ENCODE measurements at places on chromosomes 2 and 18.

- no peak for DNase-seq
These were observed 33.1 kb upstream of the PDIA6 start for GRCh38 chr2:10845640-10846039.

- DNase-seq, result no peak
These were observed 482.5 kb downstream of the STK39 start for GRCh38 chr2:167764772-167765341.

- DNase-seq, result no peak
These were observed 48.3 kb upstream of the STK17B start for GRCh38 chr2:196219671-196220070.

GRCh38 chr18:49920731-49921130 lies 107.4 kb upstream of the ACAA2 start:
- DNase-seq, result no peak

DNA sequence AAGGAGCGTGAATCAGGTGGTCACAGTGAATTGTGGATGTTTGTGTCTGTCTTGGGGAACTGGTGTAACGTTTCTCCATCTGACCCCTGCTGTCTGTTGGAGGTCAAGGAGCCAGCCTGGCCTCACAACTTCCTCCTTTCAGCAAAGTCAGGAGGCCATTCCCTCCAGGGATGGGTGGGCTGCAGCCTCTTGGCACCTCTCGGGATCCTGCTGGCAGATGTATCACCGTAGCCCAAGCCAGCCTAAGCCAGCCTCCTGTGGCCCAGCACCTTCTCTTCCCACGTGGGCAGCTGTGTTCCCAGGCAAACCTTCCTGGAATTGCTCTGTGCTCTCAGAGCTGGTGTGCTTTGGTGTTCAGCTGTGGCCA lies 30.5 kb downstream of the HPCAL1 start:
- no peak for DNase-seq

- no peak for DNase-seq
These were observed 136.4 kb downstream of the SCG2 start for GRCh38 chr2:223465793-223466192.

DNA sequence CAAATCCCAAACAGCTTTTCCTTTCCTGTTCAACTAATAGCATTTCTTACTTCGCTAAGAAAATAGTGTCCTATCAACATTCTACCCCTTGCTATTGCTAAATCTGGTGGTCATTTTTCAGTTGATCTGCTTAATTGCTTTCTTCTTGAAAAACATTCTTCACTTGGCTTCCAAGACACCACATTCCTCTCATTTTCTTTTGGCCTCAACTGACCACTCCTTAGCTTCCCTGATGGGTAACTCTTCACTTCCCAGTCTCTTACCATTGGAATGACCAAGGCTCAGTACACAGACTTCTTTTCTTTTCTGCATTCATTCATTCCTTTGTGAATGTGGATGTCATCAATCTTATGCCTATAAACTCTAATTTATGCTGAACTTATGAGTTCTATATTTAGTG lies 230.8 kb upstream of the CDH2 start:
- no peak for DNase-seq

DNA sequence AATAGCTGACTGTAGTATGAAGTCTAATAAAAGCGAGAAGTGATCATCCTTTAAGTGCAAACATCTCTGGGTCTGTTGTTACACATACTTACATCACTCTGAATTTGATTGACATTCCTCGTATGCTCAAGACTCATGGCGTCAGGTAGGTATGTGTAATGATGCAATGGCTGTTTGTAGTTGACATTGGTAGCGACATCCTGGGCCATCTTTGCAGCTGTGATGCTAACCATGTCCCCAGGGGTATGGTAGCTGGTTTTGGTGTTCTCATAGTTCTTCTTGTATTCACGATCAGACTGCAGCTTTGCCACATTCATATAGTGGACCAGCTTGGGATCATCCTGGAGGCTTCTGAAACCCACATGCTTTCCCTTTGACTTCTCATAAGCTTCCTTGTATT lies 62.0 kb downstream of the NEB start:
- no peak for DNase-seq

DNA sequence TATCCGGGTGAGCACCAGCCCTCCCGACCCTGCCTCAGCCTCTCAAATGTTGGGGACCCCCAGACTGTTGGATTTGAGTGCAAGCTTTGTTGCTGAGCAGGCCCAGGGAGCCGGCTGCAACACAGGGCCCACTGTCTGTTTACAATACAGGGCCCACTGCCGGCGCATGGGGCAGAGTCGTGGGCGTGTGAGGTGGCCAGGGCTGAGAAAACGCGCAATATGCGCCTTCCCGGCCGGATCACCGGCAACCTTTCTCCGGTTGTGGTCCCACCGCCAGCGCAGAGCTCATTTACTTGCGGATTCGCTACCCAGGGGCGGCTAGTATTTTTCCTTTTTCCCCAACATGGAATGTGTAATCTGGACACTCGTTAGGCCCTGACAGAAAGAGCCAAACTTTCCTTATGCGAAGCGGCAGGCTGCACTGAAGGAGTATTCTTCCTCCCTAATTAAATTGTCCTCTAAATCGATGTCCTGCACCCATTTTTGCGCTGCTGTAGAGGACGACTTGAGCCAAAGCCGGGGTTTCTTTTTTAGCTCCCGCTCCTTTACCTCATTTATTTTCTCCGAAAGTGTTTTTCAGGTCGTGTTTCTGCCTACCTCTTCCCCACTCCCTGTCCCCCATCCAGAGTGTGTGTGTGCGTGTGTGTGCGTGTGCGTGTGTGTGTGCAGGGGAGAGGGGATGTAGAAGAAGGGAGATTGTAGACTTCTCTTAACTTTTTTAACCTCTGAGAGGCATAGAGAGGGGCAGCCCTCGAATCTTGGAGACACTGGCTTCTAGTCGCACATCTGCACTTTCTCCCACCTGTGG lies 2.7 kb downstream of the OTX1 start:
- DNase-seq, result no peak

DNA sequence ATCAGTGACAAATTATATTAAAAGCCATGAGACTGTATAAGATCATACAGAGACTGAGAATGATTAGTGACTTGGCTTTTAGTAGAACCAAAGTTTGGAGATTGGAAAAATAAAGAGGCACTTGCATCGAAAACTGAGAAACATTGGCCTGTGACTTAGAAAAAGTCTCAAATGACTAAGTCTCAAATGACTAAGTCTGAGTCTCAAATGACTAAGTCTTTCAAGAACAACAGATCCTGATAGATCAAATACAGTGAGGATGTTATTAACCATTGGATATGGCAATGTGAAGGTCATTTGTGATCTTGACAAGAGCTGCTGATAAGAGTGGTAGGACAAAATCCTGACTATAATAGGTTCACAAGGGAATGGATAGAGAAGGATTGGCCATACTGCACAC lies 135.5 kb upstream of the FANCL start:
- DNase-seq, result no peak

GRCh38 chr2:56040834-56041233 lies 117.3 kb upstream of the EFEMP1 start:
- no peak for DNase-seq

DNA sequence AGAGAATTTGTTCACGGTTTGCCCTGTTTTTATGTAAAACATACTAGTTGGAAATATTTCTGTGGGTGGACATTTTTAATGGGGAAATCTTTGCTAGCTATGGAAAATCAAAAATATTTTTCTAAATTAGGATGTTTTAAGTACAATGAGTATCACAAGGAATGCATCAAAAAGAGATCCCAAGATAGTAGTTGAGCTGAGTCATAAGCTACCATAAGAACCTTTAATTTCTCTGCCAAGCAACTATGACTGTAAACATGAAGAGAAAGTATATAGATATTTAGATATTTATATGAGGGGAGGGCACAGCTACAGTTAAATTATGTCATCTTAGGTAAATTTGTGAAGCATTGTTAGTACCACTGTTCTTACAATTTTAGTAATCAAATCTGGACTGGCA lies 646.2 kb downstream of the XIRP2 start:
- DNase-seq, result no peak

DNA sequence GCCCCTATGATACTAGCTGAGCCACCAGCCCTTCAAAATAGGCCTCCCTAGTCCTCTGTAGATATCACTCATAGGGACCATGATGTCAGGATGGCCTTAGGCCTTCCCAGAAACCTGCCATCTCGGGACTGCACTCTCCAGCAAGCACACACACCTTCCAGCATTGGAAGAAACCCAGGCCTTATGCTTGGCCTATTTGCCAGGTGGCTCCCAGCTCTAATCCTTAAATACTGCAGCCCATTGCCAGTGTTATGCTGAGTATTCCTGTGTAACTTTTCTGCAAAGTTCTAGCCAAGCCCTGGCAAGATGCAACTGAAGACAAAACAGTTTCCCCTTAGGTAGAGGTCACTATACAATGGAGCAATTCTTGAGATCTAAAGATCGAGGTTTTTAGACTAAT lies 316.5 kb downstream of the SETBP1 start:
- DNase-seq, result no peak

- no peak for DNase-seq
These were observed 77.0 kb downstream of the PRKCE start for GRCh38 chr2:45728458-45728942.
